ENCODE measurements at places on chromosomes 2 and 18.

- no peak for DNase-seq
These were observed 309.4 kb downstream of the NBAS start for GRCh38 chr2:15251753-15252152.

DNA sequence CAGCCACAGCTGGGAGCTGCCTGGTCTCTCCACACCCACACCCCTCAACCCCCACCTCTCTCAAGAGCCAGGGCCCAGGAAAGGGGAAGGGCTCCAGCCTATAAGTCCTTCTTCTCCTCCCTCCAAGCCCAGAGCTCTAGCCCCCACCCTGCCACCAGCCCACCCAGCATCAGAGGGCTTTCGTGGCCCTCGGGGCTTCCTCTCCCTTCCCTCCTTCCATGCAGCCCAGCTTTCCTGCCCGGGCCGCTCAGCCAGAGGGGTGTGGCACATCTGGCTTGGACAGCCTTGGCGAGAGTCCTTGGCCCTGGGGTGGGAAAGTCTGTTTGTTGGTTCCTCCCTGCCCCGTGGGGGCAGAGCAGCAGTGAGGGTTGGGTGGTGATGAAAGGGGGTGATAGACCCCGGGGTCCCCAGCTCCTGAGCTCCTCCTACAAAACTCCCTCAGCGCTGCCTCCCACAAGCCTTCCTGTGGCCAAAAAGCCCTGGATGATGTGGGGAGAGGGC lies 7.0 kb downstream of the TNS1 start:
- DNase-seq: no peak

DNA sequence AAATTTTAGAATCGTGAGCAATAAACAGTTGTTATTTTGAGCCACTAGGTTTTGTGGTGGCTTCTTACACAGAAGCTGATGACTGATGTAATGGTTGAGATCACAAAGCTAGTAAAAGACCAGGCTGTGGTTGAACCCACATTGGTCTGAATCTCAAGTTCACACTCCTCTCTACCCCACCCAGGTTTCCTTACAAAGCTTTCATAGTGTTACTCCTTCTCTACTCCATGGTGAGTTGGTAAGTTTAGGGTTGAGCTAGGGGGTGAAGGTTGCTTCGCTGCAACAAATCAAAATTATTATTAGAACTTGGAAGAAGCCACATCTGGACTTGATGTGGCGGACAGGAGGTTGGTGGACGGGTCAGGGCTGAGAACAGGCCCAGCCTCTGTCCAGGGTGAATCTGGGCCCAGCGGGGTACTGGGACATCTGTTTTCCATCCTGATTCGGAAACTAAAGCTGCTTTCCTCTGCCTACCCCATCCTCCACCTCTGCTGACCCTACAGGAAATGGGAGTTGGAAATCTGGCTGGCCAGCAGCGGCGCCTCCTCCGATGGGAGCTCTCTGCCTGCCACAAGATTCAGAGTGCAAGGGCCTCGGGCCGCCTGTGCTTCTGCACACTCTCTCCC lies 86.3 kb downstream of the ZFP36L2 start:
- no peak for DNase-seq

GRCh38 chr2:232026910-232027309 lies 65.4 kb downstream of the DIS3L2 start:
- DNase-seq: no peak

DNA sequence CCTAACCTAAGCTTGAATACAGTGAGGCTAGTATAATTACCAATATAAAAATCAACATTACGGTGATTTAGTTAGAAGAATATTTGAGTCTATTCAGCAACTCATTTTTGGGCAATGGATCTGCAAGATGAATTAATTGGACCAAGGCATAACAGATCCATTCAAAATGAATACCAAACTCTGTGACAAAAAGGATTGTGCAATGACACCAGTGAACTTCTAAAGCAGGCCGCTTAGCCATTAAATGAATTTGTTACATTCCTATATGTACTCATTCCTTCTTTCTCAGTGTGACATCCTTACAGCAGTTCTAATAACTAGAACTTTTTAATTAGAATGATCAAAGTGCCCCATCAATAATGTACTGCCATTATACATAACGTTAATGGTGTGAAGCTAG lies 44.3 kb downstream of the ZC3H15 start:
- DNase-seq: no peak

DNA sequence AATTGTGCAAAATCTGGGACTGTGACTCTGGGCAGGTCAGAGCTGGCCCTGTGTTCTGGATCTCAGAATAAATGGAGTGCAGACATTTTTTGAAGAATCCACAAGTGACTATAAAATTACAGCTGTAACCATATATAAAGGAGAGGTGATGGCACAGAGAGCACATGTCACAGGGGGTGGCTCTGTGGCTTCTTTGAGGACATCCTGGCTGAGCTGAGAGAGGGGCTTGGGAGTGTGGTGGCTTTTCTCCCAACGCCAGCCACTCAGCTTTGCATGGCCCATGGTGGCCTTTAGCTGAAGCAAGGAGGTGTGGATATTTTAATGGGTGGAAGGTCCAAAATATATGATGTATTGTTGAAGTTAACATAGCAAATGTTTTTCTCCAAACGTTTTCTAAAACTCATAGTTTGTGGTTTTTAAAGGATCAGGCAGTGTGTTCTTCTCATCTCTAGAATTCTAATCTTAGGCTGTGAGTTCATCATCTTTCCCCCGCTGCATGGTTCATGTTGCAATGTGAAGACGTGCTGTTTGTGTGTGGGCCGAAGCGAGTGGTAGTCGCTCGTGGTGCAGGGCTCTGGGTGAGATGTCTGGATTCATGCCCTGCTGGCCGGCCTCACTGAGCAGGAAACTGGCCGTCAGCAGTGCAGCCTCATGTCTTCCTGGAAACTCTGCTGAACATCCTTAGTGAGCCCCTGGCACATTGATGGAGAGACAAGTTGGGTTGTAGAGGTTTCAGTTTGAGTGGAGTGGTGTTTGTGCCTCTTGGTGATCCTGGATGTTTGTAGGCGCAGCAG lies 109.9 kb downstream of the ZNF236 start:
- no peak for DNase-seq

DNA sequence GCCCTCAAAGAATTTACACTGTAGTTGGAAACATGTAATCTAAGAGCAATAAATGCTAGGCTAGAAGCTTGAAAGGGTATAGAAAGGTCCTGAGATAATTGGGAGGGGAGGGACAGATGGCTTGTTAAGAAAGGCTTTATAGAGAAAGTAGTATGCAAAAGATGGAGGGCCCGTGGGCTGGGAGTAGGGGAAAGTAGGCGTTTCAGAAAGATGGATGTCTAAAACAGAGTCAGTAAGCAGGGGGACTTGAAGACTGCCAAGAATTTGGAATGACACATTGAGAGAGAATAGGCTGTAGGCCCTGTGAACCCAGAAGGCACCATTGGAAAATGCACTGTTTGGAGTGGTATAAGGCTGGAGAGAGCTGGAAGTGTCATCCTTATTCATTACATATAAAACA lies 822 bp downstream of the PSMG2 start:
- DNase-seq: no peak

DNA sequence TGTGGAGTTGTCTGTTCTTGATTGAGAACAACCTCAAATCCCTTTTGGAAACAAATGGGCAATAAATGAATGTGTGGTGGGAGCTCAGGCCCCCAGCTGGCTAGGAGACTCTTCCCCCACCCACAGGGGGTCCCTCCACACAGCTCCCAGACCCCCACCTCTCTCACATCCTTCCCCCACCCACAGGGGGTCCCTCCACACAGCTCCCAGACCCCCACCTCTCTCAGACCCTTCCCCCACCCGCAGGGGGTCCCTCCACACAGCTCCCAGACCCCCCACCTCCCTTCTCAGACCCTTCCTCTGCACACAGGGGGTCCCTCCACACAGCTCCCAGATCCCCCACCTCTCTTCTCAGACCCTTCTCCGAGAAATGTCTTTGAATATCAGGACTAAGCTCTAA lies 79.0 kb upstream of the CTDP1 start:
- no peak for DNase-seq

DNA sequence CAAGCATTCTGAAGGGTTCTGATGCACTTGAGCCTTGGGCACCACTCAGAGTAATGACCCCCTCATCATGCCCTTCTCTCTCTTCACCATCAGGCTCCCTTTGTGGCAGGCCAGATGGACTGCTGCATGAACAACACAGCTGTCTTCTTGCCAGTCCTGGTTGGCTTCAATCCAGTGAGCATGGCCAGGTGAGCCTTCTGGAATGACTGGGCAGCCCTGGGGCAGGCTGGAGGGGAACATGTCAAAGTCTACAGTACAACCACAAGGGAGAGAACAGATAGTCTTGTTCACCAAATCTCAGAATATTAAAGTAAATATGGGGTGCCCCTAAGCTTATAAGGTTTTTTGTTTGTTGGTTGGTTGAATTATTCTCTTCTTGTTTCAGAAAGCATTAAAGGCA lies 4.4 kb downstream of the GCKR start:
- DNase-seq: no peak

GRCh38 chr2:31318361-31319336 lies 84.7 kb downstream of the EHD3 start:
- DNase-seq: no peak

DNA sequence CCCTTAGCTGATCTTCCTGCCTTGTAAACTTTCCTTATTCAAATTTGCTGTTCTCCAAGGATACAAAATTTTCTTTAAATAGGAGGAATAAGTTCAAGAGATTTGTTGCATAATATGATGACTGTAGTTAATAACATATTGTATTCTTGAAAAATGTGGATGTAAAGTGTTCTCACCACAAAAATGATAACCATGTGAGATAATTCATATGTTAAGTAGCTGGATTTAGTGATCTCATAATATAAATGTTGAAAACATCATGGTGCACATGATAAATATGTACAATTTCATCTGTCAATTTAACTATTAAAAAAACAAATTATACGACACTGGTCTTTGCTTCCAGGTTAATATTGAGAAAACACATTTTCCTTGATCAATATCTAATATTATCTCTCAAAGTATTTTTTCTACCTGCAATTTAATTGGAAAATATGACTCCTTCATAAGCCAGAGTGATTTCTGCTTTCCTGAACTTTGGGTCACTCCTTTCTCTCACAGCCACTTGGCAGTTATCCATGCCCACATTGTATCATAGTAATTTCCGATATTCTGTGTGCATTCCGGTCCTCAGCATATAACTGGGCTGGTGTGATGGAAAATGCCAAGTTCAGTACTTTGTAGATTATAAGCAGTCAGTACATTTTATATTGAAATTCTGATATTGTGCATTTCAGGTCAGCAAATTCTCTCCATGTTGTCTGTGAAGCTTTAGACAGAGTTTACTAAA lies 152.6 kb downstream of the GULP1 start:
- DNase-seq: no peak

- DNase-seq: no peak
These were observed 5.5 kb downstream of the VSNL1 start for GRCh38 chr2:17545680-17546613.

DNA sequence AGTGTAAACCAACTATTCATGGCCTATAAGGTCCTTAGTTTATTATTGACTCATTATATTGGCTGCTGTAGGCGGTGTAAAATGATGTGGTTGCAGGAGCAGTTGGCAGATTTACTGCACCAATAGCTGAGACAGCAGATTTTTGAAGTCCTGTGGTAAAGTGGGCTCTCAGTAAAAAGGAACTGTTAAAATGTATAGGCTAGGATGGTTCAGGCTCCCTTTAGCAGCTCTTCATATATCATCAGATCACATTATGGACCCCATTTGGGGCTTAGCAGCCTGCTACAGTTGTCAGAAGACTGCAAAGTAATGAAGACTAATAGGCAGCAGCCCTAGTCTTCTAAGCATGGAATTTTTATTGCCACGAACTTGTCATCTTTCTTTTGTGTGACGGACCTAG lies 27.8 kb downstream of the MTX2 start:
- DNase-seq: no peak
